ENCODE measurements at places on chromosomes 4 and X.

- DNase-seq, result no peak
These were observed 23.6 kb downstream of the NOP14 start for GRCh38 chr4:2939383-2940243.

DNA sequence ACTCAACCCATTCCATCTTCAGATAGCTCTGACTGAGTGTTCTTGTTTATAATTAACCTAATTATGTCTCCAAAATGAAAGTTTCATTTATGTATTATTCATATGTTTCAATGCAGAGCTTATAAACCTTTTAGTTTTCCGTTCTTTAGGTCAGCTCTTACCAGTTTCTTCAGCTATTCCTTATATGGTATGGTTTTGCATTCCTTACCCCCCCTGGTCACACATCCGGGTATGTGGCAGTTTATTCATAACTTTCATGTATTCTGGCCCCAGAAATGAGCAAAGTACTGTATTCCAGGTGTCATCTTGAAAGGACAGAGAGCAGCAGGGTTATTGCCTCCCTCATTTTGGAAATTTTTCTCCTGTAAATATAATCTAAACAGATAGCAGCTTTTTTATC is 16.8 kb upstream of the IGSF1 start:
- DNase-seq, result no peak

- DNase-seq, result no peak
These were observed 1.2 kb upstream of the TMEM144 start for GRCh38 chr4:158208963-158209640.

- no peak for DNase-seq
These were observed 160.9 kb downstream of the GATB start for GRCh38 chr4:151599863-151600262.
